Stimulated activated CD4-positive, alpha-beta T cell treated with anti-CD3 and anti-CD28 coated beads, Interleukin-4, amount 100 ng/mL, for 48 hours (primary cell): ENCODE measurements at places on chromosomes 2 and 18.

- no peak for DNase-seq
Measured at GRCh38 chr18:48460929-48461583, 51.9 kb upstream of the ZBTB7C start.

GRCh38 chr2:239879423-239880084, 145.6 kb downstream of the NDUFA10 start:
- no peak for DNase-seq

GRCh38 chr18:44900627-44901026, 219.9 kb downstream of the SETBP1 start:
- DNase-seq, result no peak

DNA sequence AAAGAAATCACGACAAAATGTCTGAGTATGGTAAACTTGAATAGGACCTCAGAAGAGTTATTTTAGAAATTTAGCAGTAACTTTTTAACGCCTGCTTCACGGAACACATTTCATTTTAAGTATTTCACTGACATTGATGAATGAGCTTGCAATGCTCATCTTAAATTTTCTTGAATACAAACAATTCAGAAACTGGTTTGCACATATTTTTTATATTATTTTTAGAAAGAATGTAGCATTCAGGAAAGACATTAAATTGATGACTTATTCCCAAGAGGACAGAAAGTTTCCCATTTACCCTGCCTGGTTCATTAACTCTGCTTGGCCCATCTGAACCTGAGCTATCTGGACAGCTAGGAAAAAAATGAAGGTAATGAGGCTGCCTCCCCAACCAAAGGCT, 89.3 kb downstream of the MBD2 start:
- DNase-seq, result no peak

- DNase-seq, result no peak
Measured at GRCh38 chr18:54387631-54388030, 29.9 kb downstream of the C18orf54 start.

DNA sequence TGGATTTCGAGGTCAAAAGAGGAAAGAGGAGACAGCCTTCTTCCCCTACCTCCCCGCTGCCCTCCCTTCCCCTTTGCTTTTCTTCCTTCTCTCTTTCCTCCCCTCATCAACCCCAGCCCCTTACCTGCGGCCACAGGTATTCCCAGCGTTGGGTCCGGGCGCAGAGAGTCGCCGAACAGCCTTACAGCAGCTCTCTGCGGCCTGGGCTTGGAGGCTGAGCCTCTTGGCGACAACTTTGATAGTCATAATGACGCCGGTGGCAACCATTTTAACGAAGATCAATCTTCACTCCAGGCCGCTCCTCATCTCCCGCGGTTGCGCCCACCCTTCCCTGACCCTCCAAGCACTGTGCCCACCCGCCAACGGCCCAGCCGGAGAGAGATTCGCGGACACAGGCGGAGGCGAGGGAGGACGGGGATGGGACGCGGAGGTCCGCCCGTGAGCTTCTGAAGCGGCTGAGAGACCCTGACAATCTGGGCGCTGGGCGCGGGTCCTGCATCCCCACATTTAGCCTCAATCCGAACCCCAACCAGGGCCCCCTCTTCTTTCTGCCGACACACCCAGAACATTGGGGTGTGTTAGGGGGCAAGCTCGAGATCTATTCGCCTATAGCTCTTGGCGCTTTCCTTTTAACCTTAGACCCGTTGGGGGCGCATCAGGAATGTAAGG, 1.5 kb upstream of the EVX2 start:
- no peak for DNase-seq

DNA sequence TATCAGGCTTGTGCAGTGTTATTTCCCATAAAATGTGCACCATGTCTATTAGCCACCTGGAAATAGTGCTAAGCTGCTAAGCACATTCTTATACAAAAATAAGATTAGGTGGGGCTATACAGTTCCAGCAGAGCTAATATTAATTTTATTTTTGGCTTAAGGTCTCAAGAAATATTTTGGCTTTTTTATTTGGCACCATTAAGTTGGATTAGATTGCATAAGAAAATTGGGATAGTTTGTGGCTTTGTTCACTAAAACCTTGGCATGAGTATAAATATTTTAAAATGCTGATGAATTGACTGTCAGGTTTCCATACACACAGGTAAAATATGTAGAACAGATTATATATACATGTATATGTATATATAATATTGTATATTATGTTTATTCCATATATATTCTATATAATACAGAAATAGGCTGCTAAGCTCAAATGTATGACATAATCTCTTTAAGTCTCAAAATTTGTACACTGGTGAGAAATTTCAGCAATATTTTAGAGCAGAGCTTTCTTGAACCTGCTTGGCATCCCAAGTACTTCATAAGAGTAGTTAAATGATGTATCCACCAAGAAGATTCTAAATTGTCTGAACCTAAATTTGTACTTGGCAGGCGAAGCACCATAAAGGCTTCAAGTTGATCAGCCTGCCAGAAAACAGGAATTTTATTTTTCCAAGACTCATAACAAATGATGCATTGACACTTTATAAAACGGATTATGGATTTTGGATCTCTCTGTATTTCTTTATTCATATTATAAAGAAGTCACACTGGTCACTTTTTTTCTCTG, 32.6 kb downstream of the CCDC102B start:
- DNase-seq, result no peak

DNA sequence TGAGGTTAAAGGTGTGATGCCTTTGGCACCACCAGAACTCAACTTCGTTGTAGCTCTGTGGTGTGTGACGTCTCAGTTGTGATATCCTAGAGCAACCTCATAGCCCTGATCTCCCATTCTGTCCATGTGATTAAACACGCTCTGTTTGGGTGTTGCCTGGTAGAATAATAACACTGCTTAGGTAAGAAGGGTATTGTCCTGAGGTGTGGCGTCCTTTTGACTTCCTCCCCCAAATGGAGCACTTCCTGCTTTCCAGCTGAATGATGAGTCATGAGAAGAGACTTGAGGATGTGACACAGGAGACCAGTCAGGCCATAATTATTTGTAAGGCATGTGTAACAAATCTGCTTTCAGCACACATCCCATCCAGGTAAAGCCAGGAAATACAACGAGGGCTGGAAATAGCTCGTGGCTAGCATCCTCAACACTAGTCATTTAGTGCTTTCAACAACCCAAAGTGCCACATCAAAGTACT, 100.7 kb downstream of the RAPGEF4 start:
- no peak for DNase-seq

GRCh38 chr2:107111623-107112022, 225.7 kb upstream of the ST6GAL2 start:
- no peak for DNase-seq
